ENCODE measurements at places on chromosomes 5 and 9.

- no peak for DNase-seq
Measured at GRCh38 chr5:117212866-117213265, 638.2 kb upstream of the SEMA6A start.

- no peak for DNase-seq
Measured at GRCh38 chr9:131013015-131013755, 4.2 kb downstream of the LAMC3 start.

GRCh38 chr9:21672761-21673160, 129.7 kb upstream of the MTAP start:
- no peak for DNase-seq

DNA sequence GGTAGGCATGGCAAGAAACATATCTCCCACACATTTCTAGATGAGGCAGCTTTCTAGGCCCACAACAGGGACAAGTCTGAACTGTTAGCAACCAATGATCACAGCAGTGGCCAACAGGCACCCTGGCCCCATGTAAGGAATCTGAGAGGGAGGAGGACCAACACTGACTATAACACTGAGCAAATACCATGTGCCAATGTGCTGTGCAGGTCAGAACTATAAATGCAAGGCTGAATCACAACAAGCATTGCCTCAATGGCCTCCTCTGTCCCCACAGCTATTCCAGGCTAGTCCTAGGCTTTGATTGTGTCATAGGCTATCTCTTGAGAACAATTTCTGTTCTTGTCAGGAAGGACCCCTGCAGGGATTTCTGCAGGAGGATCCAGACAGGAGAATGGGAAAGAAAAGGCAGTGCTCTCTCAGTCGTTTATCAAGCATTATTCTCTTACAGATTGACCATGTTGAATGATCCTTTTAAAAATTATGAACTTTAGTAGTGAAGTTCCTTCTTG, 221.2 kb downstream of the TLE1 start:
- no peak for DNase-seq

GRCh38 chr5:96652769-96653454, 9.3 kb upstream of the CAST start:
- no peak for DNase-seq

DNA sequence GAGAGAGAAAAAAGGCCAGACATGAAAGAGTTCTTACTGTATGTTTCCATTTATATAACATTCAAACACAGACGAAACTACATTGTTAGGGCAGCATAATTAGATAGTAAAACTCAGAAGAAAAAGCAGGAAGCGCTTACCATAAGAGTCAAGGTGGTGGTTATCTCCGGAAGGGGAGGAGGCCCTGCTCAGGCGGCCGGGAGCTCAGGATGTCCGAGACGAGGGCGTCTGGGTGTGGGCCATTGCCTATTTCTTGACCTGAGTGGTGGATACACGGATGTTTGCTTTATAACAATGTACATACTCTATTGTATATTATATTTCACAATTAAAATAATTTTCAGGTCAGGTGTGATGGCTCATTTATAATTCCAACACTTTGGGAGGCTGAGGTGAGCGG, 80.9 kb upstream of the COL5A1 start:
- no peak for DNase-seq

GRCh38 chr9:93221044-93221443, 37.1 kb downstream of the WNK2 start:
- DNase-seq: no peak

DNA sequence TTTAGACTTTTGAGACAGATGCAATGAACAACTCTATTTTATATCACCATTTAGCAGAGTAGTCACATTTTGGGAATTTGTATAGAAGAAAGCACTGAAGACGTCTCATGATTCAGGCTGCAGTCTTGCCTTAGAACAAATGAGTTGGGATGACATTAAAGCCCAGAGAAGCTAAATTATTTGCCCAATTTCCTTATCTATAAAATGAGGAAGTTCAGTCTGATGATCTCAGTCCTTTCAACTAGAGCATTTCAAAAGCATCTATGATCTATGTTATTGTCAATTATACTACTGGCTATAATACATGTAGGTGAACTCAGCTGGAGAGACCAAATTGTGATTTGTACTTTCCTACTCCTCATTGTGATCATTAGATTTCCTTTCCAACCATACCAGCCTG, 154.1 kb downstream of the OSTF1 start:
- DNase-seq: no peak

DNA sequence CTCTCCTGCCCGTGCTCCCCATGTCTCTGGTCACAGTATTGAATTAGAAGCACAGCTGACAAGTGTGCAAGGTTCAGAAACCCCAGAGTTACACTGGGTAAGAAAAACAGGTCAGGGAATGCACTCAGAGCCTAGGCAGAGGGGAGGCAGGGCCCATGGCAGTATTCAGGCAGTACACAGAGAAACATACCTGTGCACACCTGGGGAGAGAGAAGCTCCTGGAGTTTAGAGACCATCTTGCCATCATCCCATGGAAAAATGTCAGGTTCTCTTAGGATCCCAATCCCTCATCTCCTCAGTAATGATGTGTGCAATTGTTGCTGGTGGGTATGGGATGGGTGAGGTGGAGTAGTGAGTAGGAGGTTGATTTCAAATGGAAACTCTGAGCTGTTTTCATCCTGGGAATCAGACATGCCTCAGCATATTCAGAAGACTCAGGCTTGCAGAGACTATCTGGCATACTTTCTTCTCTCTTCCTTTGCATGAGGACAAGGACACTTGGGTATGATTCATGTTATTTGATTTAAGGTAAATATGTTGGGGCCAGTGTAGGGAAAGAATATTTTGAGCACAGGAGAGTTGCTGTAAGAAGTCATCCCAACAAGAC, 228.5 kb downstream of the ESM1 start:
- DNase-seq: no peak

All from stimulated activated CD4-positive, alpha-beta T cell treated with anti-CD3 and anti-CD28 coated beads, Interleukin-2, amount 100 ng/mL, for 48 hours (primary cell).